Left ventricle myocardium inferior (tissue), 1 donor: ENCODE measurements at places on chromosomes 3 and 15. TPM values are rescaled to one million over a fixed set of nuclear protein-coding genes. Genes with fewer than 3 reads are reported as not detected.

- no peak for DNase-seq
Observed at GRCh38 chr3:14329116-14329830, 73.1 kb upstream of the SLC6A6 start.

DNA sequence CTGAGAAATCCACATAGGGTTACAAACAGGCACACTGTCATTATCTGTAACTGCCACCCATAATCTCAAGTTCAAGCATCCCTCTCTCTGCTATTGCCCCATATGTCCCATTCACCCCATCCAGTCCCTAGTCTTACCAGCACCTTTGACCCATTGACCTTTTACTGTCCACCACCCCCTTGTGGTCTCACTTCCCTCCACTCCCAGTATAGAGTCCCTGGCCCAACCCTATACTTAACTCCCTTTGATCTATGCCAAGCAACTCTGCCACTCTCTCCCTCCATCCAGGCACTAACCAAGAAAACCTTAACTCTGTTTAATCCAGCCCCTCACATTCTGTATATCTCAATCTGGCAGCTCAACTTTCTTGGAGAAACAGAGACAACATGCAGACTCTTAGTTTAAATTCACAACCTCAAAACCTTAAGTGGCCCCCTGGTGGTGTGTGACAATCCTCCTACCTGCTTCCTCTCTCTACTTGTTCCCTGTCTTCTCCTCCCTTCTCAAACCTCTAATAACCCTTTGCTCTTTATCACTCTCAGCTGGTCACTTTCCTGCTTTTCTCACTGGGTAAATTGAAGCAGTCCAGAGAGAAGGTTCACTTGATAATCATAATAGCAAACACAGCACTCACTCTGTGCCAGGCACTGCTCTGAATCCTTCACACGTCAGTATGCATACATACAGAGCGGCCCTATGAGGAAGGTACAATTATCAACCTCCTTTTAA lies 162.7 kb downstream of the STT3B start:
- DNase-seq = no peak

GRCh38 chr3:57652203-57652602 lies 40.7 kb downstream of the DENND6A start:
- DNase-seq = no peak

DNA sequence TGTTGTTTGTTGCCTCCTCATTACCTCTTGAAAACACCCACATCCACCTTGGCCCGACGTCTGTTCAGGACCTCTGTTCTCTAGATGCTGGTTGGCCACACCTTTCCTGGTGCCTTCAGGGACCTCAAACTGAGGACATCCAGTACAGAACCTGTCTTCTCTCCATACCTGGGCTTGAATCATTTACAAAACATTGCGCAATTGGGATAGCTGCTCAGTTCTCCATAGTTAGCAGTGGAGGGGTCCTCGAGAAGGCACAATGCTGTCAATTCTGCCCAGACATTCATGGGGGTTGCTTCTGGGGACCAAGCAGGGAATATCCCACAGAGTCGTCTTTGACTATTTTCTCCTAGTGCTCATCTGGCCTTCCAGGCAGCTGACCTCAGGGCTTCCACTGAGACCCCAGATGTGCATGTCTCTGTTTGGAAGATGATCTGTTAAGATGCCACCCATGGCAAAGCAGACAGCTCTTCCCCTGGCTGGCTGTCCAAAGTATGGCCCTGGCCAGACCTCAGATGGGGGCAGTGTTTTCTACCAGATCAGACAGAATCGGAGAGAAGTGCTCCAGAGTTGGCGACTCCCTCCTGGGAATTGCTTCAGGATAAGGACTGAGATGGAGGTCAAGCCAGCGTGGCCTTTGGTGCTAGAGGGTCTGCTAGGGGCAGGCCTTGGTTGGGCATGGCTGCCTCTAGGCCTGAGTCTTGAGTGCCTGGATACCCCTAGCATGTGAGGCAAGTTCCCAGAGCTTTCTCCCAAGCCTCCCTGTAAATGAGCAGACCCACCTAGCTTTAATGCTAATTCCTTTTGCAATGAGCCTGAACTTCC lies 46.1 kb downstream of the CHCHD6 start:
- DNase-seq = no peak

GRCh38 chr3:191217301-191217700 lies 18.3 kb downstream of the OSTN start:
- no peak for DNase-seq

- no peak for DNase-seq
Observed at GRCh38 chr15:58962136-58962535, 25.3 kb upstream of the RNF111 start.

DNA sequence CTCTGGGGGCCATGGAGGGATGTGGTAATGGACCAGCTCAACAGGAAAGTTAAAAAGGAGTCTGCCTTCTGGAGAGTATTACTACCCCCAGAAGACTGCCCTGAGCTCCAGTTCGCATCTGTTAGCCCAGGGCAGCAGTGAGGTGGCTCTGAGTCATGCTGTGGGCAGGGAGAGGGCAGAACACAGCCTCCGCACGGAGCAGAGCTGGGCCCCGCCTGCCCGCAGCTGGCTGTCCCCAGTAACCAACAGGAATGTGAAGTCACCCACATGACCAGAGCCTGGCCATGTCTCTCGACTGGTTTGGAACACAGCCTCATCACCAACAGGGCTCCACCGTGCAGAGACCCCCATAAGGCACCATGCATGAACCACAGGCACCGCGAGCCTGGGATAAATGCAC lies 62.1 kb downstream of the CYFIP1 start:
- DNase-seq = no peak

DNA sequence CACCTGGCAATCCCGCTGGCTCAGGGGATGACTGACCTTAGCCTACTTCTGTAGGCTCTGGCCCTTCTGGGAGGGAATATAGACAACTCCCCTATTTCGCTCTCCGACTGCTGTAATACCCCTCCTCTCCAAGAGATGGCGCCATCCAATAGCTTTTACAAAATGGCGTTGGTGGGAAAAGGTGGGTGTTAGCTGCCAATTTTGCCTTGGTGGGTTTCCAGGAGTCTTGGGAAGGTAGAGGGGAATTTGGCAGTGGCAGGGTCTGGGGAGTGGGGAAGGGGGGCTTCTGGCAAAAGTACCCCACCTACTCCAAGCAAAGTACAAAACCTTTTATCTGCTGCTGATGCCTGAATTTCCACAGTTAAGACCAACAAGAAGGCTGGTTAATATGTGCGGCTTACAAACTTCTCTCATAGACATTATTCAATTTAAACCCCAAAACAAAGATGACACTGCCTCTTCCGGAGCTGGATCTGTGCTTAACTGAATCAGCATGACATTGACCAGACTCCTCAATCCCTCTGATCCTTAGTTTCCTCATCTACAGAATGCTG lies 62.1 kb downstream of the RASGRF1 start:
- DNase-seq = no peak

DNA sequence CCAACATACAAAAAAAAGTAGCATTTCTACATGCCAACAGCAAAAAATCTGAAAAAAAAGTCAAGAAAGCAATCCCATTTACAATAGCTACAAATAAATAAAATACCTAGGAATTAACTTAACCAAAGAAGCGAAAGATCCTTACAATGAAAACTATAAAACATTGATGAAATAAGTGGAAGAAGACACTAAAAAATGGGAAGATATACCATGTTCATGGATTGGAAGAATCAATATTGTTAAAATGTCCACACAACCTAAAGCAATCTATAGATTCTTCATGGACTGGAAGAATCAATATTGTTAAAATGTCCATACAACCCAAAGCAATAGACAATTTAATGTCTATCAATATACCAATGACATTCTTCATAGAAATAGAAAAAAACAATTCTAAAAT lies 21.0 kb downstream of the PEAK1 start:
- no peak for DNase-seq

GRCh38 chr3:195583831-195584542 lies at the start of gene APOD:
Gene APOD (minus strand): TSS chr3:195583940. CDS start chr3:195579461, 4,479 bp downstream.
- peak; percentile 74 for DNase-seq

GRCh38 chr15:34691034-34691433 lies 63.8 kb downstream of the GJD2 start:
- no peak for DNase-seq

DNA sequence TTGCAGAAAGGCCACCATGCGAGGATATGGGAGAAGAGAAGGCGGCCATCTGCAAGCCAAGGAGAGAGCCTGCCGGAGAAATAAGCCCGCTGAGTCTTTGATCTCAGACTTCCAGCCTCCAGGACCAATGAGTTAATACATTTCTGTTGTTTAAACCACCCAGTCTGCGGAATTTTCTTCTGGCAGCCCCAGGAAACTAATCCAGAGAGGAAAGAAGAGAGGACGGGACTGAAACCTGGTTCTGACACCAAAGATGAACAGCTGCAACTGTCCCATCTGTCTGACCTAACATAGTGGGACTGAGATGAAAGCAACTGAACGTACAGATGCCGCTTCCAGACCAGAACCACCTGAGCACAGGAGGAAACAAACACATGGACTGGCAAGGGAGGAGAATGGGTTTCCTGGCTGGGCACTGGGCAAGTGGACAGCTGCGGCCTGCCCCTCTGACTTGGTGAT lies 32.3 kb downstream of the VGLL4 start:
- DNase-seq = no peak

- peak; percentile 45 for DNase-seq
Observed at GRCh38 chr3:115660646-115661337, 37.5 kb downstream of the GAP43 start.

GRCh38 chr3:119497820-119498185 lies 544 bp upstream of the TIMMDC1 start:
- no peak for DNase-seq

- DNase-seq = no peak
Observed at GRCh38 chr15:35289024-35289617, 204.0 kb upstream of the NANOGP8 start.

- DNase-seq = no peak
Observed at GRCh38 chr3:153897025-153897723, 224.0 kb upstream of the ARHGEF26 start.

DNA sequence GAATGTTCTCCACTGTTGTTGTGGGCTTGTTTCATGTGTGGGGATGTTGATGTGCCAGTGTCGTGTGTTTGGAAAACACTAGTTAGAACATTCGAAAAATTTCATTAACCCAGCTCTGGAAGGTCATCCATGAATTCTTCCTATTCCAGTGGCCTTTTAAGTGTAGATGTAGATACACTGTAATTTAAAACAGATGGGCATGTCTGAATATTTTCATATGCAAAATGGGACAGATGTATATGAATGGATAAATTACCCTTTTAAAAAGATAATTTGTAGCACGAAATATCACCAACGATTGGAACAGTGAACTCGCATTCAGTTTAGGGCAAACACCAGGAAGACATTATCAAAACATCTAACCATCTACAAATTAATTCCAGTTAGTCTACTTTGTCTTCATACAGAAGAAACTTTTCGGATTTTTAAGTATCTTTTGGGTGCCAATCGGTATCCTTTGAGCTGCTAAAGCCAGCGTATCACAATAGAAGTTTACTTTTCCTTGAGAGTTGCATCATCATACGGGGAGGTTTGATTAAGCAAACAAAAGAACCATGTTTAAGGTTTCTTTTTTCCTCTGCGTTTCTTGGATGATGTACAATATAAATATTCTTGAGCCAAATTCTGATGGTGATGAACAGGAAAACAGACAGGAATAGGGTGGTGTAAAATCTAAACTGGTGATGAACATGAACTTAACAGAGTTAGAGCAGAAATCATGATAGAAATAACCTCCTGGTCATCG lies 528.1 kb downstream of the FOXP1 start:
- DNase-seq = no peak

DNA sequence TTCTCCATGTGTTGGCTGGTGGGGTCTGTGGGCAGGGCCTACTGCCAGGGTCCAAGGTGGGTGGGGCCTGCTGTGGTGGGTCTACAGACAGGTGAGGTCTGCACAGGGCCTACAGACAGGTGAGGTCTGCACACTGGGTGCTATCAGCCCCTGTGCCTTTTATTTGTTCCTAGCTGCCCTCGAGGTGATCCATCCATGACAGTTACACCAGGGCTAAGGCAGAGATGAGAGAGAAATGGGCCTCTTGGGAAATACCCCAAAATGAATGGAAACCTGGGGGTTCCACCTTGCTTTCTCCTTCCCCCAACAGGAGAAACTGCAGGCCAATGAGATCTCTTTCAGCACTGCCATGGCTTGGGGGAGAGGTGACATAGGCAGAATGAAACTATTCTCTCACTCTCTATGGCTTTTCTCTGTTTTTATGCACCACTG lies 36.4 kb downstream of the CFAP100 start:
- DNase-seq = no peak

DNA sequence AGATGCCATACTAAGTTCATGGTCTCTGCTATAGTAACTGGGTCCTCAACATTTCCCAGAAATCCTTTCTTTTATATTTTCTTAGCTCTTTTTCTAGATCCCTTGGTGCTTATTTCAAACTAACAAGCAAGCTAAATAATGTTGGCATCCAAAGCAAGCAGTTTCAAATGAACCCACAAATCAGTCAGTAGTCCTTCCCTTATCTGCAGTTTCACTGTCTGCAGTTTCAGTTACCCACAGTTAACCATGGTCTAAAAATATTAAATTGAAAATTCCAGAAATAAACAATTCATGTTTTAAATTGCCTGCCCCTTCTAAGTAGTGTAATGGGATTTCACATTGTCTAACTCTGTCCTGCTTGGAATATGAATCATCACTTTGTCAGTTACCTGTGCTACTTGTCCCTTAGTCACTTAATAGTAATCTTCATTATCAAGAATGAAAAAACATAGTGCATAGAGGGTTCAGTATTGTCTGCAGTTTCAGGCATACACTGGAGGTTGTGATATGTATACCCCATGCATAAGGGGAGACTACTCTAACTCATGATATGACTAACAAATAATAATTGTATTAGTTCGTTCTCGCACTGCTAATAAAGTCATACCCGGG lies 633.7 kb downstream of the MECOM start:
- DNase-seq = no peak

- DNase-seq = no peak
Observed at GRCh38 chr3:53939086-53939582, 47.5 kb upstream of the SELENOK start.

The GPR149 gene
- total RNA-seq = not detected

The PAQR5 gene
- 0.63 TPM for total RNA-seq

The MEGF11 gene
- total RNA-seq = not detected

The WDR53 gene
- 10.0 TPM for total RNA-seq

The CCR8 gene
- not detected for total RNA-seq

The SNTN gene
- total RNA-seq = not detected

The INKA1 gene
- 2.3 TPM for total RNA-seq

The SCG5 gene
- not detected for total RNA-seq

The GOLGA8M gene
- 2.5 TPM for total RNA-seq

The ADAMTS7 gene
- total RNA-seq = 24.2 TPM

The SPSB4 gene
- total RNA-seq = 11.2 TPM

The MEIS2 gene
- 36.0 TPM for total RNA-seq
